Adrenal gland (tissue), 19 donors: ENCODE measurements at places on chromosomes 1 and 21. TPM values are rescaled to one million over a fixed set of nuclear protein-coding genes. Genes with fewer than 3 reads are reported as not detected.

DNA sequence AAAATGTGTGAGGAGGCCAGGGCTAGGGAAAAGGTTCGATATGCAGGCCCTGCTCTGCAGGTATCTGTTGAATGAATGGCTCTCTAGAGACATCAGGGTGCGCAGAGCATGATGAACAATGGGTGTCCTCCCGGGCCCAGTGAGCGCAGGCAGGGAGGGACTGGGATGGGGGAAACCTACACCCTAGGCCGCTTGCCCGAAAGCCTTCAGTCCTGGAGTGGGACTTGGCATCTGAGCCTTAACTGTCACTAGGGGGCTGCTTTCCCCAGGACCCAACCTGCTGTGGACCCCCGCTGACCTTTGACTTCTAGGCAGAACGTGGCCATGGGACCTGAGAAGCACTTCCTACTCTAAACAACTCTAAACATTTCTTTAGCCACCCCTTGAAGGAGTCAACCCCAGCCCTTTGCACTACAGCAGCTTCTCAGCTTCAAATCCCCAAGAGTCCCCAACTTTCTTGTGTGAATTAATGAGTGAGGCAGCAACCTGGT lies 444 bp upstream of the MAP3K6 start:
- DNase-seq = no peak

DNA sequence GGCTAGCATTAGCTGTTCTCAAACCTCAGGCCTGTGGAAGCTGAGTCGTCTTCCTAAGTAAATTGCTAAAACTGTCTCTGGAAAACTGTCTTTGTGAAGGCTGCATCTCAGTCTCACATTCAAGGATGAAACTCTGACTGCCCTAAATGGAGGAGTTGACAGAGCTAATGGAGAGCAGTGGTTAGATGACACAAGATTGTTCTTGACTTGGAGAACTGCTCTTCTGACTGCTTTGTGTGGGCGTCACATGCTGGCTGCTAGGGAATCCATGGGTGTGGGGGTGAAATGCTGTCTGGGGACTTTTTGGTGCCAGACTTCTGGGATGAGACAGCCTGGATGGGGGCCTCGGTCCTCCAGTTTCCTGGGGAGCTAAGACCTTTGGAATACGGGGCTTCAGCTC lies 24.5 kb upstream of the TSPAN2 start:
- no peak for DNase-seq

DNA sequence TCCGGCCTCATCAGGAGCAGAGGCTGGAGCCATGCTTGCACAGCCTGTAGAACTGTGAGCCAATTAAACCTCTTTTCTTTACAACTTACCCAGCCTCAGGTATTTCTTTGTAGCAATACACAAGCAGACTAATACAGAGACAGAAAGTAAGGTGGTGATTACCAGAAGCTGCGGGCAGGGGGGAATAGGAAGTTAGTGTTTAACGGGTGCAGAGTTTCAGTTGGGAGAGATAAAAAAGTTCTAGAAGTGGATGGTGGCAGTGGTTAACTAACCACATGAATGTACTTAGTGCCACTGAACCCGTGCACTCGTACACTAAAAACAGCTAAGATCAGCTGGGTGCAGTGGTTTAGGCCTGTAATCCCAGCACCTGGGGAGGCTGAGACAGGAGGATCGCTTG lies 80.4 kb upstream of the TARDBP start:
- DNase-seq = no peak

Gene SMCP
- total RNA-seq = not detected

Gene C8A
- total RNA-seq = not detected

DNA sequence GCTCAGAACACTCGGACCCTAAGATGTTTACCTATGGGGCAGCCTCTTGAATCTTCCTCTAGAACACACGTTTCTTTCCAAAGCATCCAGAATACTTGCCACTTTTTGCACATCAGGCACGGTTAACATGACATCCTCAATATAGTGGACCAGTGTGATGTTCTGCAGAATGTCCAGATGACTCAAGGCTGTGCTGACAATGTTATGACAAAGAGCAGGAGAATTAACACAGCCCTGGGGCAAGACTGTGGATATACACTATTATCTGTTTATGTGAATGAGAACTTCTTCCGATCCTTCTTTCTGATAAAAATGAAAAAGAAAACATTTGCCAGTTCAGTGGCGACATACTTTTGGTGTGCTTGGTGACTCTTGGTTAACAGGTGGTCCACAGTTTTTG lies 154.3 kb downstream of the PDE4B start:
- DNase-seq = no peak

Gene DENND1B
- total RNA-seq = 7.2 TPM

DNA sequence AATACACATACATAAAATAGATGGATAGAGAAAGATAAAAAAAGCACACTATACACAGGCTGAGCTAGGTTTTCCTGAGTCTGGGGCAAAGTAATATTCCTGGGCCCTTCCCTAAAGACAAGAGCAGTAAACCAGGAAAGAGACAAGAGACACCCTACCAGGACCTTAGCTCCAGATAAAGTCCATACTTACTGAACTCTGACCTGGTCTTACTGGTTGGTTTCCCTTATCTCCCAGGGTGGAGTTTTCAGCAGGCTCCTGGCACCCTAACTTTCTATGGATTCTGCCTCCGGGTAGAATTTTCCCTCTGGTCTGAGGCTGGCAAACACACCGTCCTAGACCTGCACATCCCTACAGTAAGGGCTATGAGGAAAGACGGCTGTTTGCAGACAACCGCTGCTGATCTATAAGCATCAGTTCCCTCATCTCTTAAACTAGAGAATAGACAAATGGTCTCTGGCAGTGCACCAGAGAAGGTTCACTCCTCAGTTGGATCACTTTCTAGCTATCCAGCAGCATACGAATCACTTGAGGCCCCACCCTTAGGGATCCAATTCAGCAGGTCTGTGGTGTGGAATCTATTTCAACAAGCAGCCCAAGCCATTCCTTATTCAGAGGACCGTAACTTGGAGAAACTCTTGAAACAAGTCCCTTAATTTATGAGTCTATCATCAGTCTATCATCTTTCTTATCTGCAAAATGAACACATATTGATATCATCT lies 52.0 kb downstream of the ARHGEF11 start:
- DNase-seq = no peak

Gene LINGO4
- total RNA-seq = not detected

- DNase-seq = no peak
These were observed 17.7 kb downstream of the CD1E start for GRCh38 chr1:158371188-158371953.

Gene KCNE2
- total RNA-seq = 0.22 TPM

GRCh38 chr1:154784924-154785531 lies 85.1 kb downstream of the KCNN3 start:
- no peak for DNase-seq

- DNase-seq = no peak
These were observed 75.9 kb upstream of the LYST start for GRCh38 chr1:235942625-235942934.

DNA sequence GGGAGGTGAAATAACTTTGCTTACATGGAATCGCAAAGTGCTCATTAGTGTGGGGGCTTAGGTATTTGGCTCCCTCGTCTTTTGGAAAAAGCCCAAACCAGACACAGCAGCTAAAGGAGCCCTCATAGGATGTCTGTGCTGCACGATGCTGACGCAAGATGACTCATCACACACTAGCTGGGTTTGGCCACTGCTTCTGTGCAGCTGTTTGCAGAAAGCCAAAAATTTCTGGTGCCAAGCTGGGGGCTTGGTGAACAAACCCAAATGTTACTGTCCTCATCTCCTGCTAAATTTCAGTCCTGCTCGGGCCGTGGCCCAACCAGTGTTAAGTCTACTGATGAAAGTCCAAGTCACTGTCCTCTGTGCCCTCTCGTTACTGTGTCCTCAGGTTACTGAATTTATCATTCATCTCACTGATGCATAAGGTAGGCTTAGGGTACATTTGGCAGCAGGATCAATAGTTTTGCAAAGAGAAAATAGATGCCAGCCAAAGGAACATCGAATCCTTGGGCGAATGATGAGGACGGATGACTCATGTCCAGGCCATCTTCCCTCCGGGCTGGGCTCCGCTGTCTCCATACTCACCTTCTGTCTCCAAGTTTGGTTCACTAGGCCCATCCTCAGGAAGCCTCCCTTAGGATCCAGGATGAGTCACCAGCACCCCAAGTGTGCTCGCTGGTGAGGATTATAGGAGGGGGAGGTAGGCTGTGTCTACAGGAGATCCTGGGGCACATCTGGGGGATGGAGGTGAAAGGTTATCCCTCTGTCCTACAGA lies 177.7 kb downstream of the ADSS2 start:
- DNase-seq = peak; percentile 88

Gene RIIAD1
- total RNA-seq = 5.6 TPM

DNA sequence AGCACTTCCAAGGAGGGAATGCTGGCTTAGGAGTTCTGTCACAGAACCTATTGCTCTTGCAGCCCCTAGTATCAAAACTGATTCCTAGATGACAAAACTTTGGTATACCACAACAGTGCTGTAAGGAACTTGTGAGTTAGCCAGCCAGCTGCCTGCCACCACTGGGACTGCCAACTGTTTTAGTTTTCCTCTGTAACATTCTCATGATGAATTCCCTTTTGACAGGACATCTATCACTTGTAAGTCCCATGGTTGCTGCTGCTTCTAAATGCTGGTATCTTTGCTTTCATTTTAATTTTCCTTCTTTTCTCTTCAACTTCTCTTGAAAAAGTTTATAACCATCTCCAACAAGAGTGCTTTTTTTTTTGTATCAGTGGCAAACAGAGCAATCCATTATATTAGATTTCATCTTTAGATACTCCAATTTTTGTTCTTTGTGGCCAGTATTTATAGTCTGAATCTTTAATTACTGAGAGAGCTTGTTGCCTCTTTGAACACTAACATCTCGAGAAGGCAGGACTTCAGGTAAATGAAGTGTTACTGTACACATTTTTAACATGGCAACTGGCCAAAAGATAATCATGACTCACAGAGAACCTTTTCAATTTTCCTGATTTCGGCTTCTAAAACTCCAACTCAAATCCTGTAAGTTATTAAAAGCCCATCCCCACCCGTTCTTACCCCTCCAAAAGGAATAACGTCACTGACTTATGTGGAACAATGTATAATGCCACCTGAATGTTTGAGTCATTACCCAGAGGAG lies 19.8 kb downstream of the DBT start:
- DNase-seq = peak; percentile 70

GRCh38 chr1:39657923-39658485 lies 13.9 kb downstream of the NT5C1A start:
- DNase-seq = peak; percentile 66

GRCh38 chr1:109765896-109766615 lies 2.3 kb upstream of the EPS8L3 start:
- peak; percentile 7 for DNase-seq
